Left kidney (tissue), 8 donors: ENCODE measurements at places on chromosomes 11 and 22.

DNA sequence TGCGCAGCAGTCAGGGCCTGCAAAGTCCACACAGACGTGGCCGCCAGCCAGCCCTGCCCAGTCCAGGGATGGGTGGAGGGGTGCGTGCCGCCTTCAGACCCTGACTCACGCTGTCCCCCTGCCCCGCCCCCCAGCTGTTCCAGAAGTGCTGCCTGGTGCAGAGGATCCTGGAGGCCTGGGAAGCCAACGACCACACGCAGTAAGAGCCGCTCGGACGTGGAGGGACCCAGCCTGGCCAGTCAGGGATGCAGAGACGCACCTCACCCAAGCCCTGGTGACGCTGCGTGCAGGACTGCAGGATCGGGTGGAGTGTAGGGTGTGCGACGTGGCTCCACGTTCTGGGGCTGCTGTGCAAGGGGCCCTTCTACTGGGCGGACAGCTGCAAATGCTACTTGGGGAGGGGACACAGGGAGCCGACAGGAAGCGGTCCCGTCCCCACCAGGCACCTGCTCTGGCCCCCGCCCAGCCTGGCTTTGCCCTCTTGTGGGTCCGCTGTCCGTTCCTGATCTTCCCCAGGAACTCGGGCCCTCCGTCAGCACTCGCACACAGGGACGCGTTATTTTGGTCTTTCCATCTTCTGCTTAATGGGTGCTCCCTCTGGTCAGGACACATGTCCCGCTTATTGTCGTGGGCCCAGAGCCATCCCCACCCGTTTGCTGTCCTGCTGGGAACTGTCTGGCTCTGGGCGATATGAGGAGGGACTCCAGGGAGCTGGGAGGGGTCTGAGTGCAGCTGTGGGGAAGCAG lies 42.5 kb downstream of the SBF1 start:
- DNase-seq, result no peak

- no peak for DNase-seq
These were observed 11.1 kb downstream of the NEAT1 start for GRCh38 chr11:65433657-65434056.

GRCh38 chr11:10628508-10629236 lies 60.2 kb upstream of the LYVE1 start:
- DNase-seq, result no peak

DNA sequence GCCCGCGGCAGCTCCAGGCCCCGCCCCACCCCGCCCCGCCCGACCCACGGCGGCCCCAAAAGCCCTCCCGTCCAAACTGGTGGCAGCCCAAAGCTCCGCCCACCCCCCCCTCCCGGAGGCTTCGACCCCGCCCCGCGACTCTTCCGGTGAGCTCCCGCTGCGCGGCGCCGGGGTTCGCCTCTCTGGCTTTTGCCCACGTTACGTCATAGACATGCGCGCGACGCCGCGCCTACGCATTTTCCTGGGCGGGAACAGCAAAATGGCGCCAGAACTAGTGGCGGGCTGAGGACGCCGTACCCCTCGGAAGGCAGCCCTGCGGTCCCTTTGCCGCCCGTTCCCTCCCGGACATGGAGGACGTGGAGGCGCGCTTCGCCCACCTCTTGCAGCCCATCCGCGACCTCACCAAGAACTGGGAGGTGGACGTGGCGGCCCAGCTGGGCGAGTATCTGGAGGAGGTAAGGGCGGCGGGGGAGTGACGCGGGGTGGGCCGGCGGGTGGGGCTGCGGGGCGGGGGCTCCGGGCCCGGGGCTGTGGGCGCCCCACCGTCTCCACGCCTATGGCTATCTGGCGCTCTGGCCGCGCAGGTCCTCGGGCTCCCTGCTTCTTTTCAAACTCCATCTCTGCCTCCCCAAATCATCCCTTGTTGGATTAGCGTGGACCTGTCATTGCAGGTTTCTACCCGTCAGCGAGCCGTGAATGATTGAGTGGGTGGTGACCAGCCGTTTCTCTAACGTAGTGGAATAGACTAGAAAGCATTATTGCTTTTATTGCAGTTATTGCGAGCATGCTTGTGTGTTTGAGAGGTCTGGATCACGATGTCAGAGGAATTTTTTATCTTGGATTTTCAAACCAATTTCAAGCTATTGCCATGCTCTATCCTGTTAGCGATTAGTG lies at the start of gene NCAPH2:
Gene NCAPH2, plus strand, starts transcription at position 234 of the 894 bp plus-strand sequence. Its CDS starts 114 bp downstream, at position 348.
- peak; percentile 97 for DNase-seq

- DNase-seq, result no peak
These were observed 58.1 kb downstream of the LINC01488 start for GRCh38 chr11:69539416-69540117.

DNA sequence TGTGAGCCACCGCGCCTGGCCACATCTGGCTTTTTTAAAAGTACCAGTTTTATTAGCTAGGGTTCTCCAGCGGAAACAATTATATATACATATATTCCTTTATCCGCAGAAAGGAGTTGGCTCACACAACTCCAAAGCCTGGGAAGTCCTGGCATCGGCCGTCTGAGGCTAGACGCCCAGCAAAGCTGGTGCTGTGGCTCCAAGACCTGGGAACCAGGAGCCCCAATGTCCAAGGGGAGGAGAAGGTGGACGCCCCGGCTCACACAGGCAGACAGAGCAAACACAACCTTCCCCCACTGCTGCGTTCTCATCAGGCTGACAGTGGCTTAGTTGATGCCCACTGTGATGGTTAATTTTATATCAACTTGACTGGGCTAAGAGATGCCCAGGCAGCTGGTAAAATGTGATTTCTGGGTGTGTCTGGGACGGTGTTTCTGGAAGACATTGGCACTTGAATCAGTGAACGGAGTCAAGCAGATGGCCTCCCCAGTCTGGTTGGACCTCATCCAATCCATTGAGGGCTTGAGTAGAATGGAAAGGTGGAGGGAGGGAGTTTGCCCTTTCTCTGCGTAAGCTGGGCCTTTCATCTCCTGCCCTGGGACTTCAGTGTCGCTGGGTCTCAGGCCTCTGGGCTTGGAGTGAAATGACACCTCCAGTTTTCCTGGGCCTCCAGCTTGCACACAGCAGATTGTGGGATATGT lies 904.4 kb downstream of the BRD1 start:
- no peak for DNase-seq

DNA sequence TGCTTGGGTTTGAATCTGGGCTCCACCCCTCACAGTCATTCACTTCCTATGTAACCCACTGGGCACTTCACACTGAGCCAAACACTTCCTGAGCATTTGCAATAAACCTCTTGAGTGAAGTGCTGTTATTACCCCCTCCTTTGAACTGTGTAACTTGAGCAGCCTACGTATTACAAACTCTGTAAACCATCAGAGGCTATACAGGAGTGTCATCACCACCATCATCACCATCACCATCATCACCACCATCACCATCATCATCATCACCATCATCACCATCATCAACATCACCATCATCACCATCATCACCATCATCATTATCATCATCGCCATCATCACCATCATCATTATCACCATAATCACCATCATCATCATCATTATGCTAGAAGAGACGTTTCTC lies 18.4 kb downstream of the RTL6 start:
- no peak for DNase-seq

- DNase-seq, result no peak
These were observed 14.6 kb downstream of the ENDOD1 start for GRCh38 chr11:95104121-95104830.

DNA sequence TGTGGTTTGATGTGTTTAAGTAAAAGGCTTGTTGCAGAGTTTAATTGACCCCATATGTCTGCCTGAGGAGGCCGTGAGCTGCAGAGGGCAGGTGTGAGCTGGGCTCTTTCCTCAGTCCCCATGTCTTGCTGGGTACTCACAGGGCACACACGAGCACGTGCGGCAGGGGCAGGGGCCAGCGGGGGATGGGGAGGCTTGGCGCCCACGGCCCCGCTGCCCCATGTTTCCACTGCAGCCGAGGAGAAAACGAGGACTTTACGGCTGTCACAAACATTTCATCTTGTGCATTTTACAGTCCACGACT lies 24.7 kb upstream of the CCDC188 start:
- no peak for DNase-seq

DNA sequence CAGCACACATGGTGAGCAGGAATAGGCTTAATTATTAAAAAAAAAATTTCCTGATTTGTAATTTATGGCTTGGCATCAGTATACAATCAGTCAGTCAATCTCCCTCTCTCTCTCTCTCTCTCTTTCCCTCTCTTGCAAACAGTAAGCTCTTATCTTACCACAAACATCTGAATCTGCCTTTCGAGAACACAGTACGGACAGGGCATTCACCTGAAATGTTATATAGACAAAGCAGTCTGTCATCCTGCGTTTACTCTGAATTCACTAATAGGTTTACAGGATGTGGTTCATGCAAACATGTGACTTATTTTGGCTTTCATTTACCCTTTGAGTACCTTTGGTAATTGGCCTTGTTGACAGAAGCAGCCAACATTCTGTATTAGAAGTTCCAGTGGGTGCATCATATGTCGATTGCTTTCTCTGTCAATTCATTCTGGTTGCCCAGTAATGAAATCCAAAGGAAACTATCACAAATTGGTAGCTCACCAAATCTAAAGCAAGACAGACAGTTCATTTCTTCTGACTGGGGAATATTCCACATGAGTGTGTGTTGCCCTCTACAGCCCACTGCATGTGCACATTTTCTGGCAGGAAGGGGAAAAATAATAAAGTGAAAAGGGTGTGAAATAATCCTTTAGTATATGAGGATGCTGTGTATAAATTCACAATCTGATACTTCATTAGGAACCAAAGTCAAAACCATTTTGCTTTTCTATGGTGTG lies 1058.2 kb downstream of the LRRC4C start:
- DNase-seq, result no peak

GRCh38 chr11:89433278-89433677 lies 57.9 kb downstream of the NOX4 start:
- DNase-seq, result no peak

- DNase-seq, result no peak
These were observed 9.9 kb upstream of the MIEF1 start for GRCh38 chr22:39492186-39492585.

- DNase-seq, result no peak
These were observed 969 bp downstream of the SCN3B start for GRCh38 chr11:123653483-123653826.

DNA sequence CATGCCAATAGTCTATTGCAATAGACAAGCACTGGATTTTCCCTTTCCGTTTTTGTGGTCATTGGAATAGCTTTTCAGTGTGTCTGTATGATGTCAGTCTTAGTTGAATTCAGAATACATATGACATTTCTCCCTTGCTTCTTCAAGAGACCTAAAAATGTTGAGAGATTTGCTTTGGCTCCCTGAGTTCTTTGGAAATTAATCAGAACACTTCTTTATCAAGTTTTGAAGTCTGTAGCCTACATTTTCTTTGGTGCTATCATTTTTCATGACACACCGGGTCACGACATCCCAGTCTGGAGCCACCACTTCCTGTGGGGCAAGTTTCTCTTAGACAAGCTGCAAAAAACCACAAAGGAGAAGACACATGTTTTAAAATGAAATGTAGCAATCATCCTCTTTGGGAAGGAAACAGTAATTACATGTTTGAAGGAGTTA lies 847.1 kb downstream of the OPCML start:
- no peak for DNase-seq

- DNase-seq, result no peak
These were observed 107.7 kb upstream of the DDI1 start for GRCh38 chr11:103928802-103929161.

- no peak for DNase-seq
These were observed 71.7 kb downstream of the RPS6KA4 start for GRCh38 chr11:64430645-64431044.

DNA sequence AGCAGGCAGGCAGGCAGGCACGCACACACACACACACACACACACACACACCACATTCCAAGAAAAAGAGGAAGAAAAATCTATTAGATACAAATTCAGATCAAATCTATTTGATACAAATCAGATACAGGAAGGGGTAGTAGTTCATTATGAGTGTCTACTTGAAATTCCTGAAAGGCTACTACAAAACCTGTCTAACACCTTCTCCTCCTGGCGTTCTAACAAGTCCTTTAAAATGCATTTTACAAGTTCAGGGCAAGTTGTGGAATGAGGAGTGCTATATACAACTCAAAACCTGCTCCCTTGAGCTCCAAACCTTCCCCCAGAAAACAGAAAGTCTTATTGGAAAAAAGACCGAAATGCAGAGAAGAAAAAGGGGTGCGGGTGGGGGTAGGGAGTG lies 476 bp downstream of the ARHGAP32 start:
- no peak for DNase-seq

- DNase-seq, result no peak
These were observed 72.8 kb downstream of the TRIM44 start for GRCh38 chr11:35735411-35735810.

- DNase-seq, result peak; percentile 83
These were observed 7.6 kb upstream of the KCTD14 start for GRCh38 chr11:78030429-78031325.

- DNase-seq, result no peak
These were observed 29.8 kb downstream of the DUSP8 start for GRCh38 chr11:1542267-1542666.

DNA sequence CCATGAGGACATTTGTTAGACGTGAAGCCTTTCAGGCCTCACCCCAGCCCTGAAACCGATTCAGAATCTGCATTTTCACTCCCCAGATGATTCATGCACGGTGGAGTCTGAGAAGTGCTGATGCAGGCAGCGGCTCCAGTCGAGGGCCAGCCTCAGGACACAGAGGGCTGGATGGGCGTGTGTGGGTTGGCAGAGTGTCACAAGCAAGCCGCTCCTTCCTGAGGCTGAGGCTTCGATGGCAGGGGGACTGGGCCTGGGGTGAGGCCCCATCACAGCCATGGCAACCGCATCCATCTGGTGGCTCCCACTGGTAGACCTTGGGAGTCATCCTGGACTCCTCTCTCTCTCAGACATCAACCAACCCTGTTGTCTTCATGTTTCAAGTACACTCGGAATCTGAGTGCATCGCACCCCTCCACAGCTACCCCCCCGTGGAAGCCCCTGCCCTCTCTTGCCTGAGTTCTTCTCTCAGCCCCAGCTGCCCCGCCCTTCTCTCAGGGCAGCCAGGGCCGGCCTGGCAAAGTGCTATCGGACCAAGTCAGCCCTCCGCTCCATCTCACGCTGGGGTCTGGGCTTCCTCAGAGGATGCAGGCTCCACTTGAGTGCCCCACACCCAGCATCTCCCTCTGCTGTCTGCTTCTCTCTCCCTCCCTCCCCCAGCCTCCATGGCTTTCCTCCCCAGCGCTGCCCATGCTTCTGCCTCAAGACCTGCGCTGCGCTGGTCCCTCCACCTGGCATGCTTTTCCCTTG lies 10.6 kb downstream of the KCNC1 start:
- DNase-seq, result no peak

GRCh38 chr22:30186041-30186440 lies 60.5 kb downstream of the LIF start:
- no peak for DNase-seq

DNA sequence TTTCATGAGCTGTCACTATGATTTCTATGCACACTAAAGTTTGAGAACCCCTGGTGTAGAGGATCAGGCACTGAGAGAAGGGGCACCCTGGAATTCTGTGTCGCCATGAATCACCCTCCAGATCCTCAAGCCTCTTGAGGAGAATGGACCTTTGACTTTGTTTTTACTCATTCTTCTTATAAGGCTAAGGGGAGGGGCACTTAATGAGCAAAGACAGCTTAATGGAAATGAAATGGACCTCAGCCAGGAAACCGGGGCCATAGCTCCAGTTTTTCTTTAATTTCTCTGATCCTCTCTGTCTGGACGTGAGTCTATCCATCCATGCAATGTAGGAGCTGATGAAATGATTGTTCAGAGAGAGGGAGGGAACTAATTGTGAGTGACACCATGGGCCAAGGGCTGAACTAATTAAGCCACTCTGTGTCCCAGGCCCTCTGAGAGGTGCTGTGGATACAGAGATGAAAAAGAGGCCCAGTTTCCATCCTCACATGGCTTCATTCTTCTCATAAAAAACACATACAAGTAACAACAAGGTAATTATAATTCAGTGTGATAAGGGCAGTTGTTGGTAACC lies 32.8 kb downstream of the OR2AT4 start:
- no peak for DNase-seq
